ENCODE measurements at places on chromosomes 5 and 9.

GRCh38 chr5:38961691-38962090, 112.5 kb downstream of the RICTOR start:
- DNase-seq = no peak

- no peak for DNase-seq
These were observed 77.0 kb downstream of the RAD23B start for GRCh38 chr9:107360098-107360497.

DNA sequence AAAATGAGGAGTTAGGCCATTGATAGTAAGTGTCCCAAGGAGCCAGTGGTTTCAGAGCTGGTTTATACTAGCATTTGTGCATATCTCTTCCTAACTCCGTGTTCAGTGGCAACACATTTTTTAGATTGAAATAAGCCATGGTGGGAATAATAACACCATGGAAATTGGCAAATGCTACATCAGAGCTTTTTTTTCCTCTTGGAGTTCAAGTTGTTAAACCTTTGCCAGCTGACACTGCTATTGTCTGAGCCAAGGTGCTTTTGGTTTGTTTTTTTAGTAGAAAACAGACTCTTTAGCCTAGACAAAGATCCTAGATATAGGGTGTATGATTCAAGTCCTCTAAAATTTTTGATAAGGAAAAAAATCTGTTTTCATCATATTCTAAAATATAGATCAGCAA, 2.8 kb downstream of the ACO1 start:
- DNase-seq = no peak

DNA sequence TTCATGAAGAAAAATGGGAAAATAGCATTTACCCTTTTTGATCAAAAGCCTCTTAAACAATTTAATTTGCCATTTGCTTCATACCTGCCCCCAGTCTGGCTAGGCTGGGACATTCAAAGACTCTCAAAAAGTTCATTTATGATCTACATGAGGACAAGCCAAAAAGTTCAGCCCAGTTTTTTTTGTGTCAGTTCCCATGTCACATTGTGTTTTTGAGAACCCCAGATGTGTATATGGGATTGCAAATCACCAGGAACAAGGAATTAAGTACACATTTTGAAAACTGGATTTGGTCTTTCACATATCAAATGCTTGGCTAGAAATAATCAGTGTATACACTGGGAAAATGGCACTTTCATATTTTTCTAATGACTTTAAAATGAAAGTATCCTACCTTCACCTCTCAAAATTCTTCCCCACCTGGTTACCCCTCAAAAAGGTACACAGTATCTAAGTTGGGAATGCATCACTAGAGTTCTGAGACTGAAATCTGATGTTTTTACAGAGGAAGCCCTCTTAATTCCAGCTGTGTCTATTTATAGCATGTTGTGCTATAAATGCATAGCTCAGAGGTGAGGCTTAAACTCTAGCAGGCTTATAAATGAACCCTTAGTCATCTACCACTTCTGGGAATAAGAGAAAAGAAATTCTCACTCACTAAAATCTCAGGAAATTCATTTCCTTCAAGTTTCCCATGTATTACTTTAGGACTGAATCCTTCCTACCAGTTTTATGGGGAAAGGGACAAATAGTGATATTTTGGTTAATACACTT, 9.3 kb downstream of the STOM start:
- peak; percentile 91 for DNase-seq

DNA sequence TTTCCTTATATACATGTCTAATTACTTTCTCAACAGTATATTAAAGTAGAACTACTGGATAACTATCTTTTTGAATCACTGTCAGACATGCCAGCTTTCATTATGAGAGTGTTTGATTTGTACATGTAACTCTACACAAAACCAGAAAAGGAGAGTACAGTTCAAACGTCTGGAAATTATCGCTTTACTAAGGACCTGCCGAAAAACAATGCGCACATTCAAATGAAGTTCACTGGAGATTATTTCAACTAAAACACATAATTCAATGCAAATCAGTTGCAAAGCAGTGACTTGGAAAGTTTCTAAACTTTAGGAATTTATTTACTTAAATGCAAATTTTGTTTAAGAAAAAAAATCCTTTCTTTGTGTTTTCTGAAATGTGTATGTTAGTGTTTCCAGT, 942.5 kb downstream of the EFNA5 start:
- no peak for DNase-seq

- DNase-seq = peak; percentile 81
These were observed 34.8 kb downstream of the ITGA2 start for GRCh38 chr5:53023969-53024368.

GRCh38 chr9:91196103-91196950, 165.4 kb downstream of the AUH start:
- no peak for DNase-seq

GRCh38 chr5:95327211-95327610, 42.3 kb upstream of the MCTP1 start:
- no peak for DNase-seq

GRCh38 chr9:8536845-8537244, 737.3 kb upstream of the DMAC1 start:
- DNase-seq = no peak

DNA sequence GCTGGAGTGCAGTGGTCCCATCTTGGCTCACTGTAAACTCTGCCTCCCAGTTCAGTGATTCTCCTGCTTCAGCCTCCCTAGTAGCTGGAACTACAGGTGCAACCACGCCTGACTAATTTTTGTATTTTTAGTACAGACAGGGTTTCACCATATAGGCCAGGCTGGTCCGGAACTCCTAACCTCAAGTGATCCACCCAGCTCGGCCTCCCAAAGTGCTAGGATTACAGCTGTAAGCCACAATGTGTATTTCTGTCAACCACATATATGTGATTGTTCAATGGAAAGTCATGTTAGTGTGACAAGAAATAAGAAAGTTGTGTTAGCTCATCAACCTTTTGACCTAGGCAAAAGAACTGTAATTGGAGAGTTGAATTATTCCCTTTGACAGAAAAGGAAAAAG, 677.1 kb upstream of the CHD1 start:
- no peak for DNase-seq

- no peak for DNase-seq
These were observed 58.1 kb downstream of the DENND1A start for GRCh38 chr9:123871781-123872180.

GRCh38 chr9:117081641-117082317, 333.1 kb downstream of the ASTN2 start:
- no peak for DNase-seq

DNA sequence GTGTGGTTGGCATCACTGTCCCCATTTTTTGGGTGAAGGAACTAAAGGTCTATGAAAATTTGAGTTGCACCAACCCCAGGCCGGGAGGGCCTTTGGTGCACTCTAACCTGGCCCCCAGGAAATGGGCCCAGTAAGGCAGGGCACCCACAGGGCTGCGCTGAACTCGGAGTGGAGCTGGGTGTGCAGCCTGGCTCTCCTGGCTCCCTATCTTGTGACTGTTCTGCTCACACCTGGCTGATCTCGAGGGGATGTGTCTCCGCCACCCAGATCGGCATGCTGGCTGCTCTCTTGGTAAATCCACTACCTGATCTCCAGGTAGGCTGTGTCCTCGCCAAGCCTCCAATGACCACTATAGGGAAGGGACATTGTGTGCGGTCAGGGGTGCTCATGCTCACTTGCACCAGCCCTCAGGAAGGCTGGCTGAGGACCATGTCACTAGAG, 259.8 kb downstream of the NSG2 start:
- no peak for DNase-seq

- peak; percentile 63 for DNase-seq
These were observed 190.2 kb upstream of the SNX2 start for GRCh38 chr5:122584411-122585300.

DNA sequence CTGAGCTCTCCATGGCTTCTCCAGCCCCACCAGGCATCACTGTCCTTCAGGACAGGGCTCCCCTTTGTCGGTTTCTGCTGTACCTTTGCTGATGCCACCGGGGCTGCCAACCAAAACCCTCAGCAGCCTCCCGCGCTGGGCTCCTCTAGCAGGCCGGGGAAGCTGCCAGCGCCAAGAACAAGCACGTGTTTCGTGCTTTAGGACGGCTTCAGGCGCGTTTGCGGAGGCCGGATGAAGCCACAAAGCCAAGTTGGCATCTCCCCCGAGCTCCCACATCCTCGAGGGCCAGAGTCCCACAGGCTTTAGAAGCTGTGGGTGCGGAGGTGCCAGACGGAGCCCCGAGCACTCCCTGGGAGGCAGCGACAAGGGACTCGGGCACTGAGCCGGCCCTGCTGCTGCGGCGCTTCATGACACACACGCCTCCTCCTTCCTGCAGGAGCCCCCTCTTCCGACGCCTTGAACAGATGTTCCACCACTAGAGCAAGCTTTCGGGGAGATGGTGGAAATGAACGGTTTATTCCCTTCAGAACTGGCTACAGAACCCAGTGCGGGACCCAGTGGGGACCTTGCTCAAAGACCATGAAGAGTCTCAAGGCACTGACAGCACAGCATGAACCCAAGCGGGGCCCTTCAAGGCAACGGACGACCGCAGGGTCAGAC, 36.7 kb downstream of the SARDH start:
- DNase-seq = no peak

All from fibroblast of skin of right quadriceps (primary cell).